ENCODE measurements at places on chromosomes 11 and 22. TPM values are rescaled to one million over a fixed set of nuclear protein-coding genes. Genes with fewer than 3 reads are reported as not detected.

GRCh38 chr11:104618954-104619353 lies 279.3 kb downstream of the CASP12 start:
- peak overlapping the region; percentile 7 for H3K27ac ChIP-seq
- no peaks in the 10 kb centered on the region for H3K27me3 ChIP-seq
- H3K36me3 ChIP-seq: no peaks in the 10 kb centered on the region
- no peak for DNase-seq

GRCh38 chr11:45278714-45279113 lies 7.4 kb downstream of the SYT13 start:
- no peaks in the 10 kb centered on the region for H3K4me1 ChIP-seq
- peaks cover 10% of the 10 kb centered on the region for H3K27me3 ChIP-seq
- no peak overlapping the region for H3K27ac ChIP-seq
- no peak for DNase-seq
- no peak overlapping the region for H3K4me3 ChIP-seq

GRCh38 chr22:37611207-37611606 lies 2.6 kb downstream of the GGA1 start:
- H3K4me3 ChIP-seq: no peak overlapping the region
- peak overlapping the region; percentile 91 for H3K27ac ChIP-seq
- DNase-seq: peak; percentile 42
- no peaks in the 10 kb centered on the region for H3K27me3 ChIP-seq

GRCh38 chr11:77213589-77214428 lies 85.8 kb downstream of the MYO7A start:
- DNase-seq: no peak
- H3K36me3 ChIP-seq: peaks cover 5% of the 10 kb centered on the region

DNA sequence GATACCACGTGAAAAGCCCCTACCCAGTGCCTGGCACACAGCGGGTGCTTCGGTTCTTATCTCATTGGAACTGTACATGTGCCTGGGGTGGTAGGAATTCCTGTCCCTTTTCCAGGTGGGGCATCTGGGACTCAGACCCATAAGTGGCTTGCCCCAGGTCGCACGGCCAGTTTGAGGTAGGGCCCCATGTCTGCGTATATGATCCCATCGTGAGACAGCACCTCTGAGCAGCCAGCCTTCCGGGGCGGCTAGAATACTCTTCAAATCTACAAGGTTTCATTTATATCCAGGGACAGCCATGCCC lies 33.5 kb upstream of the SMIM38 start:
- no peaks in the 10 kb centered on the region for H3K36me3 ChIP-seq
- no peaks in the 10 kb centered on the region for H3K27me3 ChIP-seq
- H3K27ac ChIP-seq: no peak overlapping the region
- H3K4me1 ChIP-seq: no peaks in the 10 kb centered on the region
- no peak for DNase-seq

DNA sequence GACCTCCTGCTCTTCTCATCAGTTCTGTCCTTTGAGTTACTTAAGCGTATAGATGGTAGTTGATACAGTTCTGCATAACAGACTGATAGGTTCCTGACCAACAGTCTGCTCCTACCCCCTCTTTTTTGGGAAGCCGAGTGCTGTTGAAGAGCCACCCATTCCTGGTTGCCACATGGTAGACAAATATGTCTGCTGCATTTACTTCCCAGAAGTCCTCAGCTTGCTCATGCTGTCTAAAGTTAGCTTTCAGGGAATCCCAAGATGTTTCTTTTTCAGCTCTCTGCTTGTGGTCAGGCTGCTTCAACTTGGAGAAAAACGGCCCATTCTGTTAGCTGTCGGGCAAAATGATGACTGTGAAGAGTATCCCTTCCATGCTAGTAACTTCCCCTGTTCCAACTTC lies 48.7 kb downstream of the C22orf31 start:
- H3K27ac ChIP-seq: no peak overlapping the region
- no peaks in the 10 kb centered on the region for H3K36me3 ChIP-seq
- no peak overlapping the region for H3K4me3 ChIP-seq
- no peak for DNase-seq

DNA sequence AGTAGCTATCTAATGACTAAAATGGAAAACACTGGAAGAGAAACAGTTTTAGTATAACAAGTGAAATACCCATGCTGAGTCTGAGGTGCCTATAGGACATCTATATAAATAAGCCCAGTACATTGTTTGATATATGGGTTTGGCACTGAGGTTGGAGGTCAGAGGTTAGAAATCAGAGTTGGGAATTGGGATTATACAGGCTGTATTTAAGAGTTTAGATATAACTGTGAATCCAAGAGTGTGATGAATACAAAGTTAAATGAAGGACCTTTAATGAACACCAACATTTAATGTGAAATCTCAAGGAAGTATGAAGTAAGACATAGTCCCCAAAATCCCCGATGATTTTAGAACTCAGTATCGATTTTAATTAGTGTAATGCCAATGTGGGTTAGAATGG lies 3.1 kb upstream of the HBD start:
- H3K4me1 ChIP-seq: no peaks in the 10 kb centered on the region
- H3K27ac ChIP-seq: no peak overlapping the region
- H3K27me3 ChIP-seq: no peaks in the 10 kb centered on the region
- no peak overlapping the region for H3K4me3 ChIP-seq

DNA sequence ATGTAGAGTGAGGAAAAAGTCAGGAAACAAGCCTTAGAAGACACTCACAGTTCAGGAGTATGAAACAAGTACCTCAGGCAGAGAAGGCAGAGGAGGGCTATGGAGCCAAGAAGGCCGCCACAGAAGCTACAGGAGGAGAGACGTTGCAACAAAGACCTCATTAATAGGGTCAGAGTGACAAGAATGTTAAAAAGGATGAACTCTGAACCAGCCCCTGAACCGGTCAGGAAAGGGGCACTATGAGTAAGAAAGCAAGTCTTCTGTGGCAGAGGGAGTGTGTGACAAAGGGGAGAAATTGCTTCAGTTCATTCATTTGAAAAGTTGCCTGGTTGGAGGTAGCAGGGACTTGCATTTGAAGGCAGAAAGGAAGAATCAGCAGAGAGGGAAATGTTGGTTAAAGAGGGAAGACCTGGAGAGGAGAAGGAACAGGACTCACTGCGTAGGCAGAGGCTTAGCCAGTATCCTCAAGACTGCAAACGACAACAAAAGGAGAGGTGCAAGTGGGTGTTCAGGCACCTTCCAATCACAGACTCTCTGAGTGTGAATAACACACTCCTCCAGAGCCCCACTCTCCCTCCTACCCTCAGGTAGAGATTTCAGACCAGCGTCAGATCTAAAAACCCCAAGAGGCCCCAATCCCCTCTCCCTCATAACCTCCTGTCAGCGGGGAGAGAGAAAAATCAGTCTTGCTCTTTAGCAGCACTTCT lies 15.4 kb downstream of the TAGLN start:
- peaks cover 66% of the 10 kb centered on the region for H3K36me3 ChIP-seq
- no peak overlapping the region for H3K27ac ChIP-seq
- no peak for DNase-seq
- no peaks in the 10 kb centered on the region for H3K27me3 ChIP-seq
- H3K4me3 ChIP-seq: no peak overlapping the region
- H3K4me1 ChIP-seq: no peaks in the 10 kb centered on the region

- no peak overlapping the region for H3K4me3 ChIP-seq
- H3K27ac ChIP-seq: no peak overlapping the region
- no peaks in the 10 kb centered on the region for H3K36me3 ChIP-seq
- H3K27me3 ChIP-seq: no peaks in the 10 kb centered on the region
- DNase-seq: no peak
These were observed 86.2 kb downstream of the RPL27A start for GRCh38 chr11:8768625-8769333.

- DNase-seq: no peak
- H3K36me3 ChIP-seq: peaks cover 44% of the 10 kb centered on the region
- no peaks in the 10 kb centered on the region for H3K27me3 ChIP-seq
These were observed 78.3 kb upstream of the KCNQ1OT1 start for GRCh38 chr11:2777871-2778629.

The OLFML1 gene
- 0.11 TPM for polyA plus RNA-seq

The C22orf23 gene
- not detected for polyA plus RNA-seq

The APOL6 gene
- 13.6 TPM for polyA plus RNA-seq

The TMEM132A gene
- polyA plus RNA-seq: 0.31 TPM
